Suppressor macrophage treated with lipopolysaccharide for 1 hour (primary cell): ENCODE measurements at places on chromosomes 16 and 17.
A peak's percentile ranks its signal among the peaks of the same experiment; 100 is the strongest.

- DNase-seq, result no peak
Observed at GRCh38 chr17:50275279-50275678, 1.0 kb downstream of the TMEM92 start.

GRCh38 chr17:81928544-81929252 is 1.2 kb upstream of the MAFG start:
- no peak for DNase-seq

DNA sequence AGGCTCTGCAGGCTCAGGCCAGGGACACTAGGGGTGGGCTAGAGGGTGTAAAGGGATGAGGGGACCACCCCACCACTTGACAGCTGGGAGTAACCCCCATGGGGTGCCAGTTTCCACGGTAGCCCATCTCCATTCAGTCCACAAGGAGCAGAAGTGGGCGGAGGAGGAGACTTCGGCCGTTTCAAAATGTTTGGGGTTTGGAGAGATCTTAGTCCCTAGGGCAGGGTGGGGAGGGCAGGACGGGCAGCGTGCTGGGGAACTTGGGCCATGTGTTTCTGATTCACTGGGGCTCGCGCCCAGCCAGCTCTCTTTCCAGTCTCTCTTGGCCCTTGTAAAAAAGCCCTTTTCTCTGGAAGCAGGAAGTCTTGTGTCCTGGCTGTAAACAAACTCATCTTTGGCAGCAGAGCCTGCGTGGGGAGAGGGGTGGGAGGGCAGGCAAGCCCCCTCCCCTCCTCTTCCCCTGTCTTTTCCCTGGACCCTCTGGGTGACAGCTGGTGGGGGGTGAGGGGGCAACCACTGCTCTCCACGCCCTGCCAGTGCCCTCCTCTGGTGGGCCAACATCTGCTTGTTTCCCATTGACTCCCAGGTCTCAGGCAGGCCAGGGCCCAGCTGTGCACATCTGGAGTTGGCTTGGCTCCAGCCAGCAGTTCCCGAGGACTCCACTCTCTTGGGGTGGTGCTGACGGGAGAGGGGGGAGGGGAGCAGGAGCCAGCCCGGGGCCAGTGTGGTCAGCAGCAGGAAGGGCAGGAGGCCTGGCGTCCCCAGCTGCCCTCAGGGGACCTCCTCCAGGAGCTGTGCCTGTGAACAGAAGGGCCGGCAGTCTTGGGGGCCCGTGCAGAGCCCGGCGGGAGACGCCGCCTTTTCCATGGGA is 8.1 kb downstream of the CYGB start:
- DNase-seq, result peak; percentile 82

- DNase-seq, result peak; percentile 85
Observed at GRCh38 chr17:79789943-79790804, 6.7 kb downstream of the CBX8 start.

- DNase-seq, result peak; percentile 82
Observed at GRCh38 chr17:82231562-82232321, 2.9 kb downstream of the SLC16A3 start.

DNA sequence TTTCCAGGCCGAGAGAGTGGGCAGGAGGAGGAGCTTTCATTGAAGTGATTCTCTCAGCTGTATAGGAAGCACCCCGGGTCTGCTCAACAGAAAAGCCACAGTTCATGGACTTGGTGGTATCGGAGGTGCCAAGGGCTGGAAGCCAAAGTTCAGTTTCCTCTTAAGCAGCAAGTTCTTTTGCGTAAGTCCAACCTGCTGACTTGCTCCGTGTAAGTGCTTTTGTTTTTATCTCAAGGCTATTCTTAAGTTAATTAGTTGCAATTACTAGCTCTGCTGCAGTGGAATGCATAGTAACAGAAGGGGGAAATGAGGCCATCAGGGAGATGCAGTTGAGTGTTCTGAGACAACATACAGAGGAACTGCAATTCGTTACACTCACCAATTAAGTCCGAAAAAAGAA is 44.6 kb downstream of the SMIM36 start:
- no peak for DNase-seq
